ENCODE measurements at places on chromosomes 16 and 17.

DNA sequence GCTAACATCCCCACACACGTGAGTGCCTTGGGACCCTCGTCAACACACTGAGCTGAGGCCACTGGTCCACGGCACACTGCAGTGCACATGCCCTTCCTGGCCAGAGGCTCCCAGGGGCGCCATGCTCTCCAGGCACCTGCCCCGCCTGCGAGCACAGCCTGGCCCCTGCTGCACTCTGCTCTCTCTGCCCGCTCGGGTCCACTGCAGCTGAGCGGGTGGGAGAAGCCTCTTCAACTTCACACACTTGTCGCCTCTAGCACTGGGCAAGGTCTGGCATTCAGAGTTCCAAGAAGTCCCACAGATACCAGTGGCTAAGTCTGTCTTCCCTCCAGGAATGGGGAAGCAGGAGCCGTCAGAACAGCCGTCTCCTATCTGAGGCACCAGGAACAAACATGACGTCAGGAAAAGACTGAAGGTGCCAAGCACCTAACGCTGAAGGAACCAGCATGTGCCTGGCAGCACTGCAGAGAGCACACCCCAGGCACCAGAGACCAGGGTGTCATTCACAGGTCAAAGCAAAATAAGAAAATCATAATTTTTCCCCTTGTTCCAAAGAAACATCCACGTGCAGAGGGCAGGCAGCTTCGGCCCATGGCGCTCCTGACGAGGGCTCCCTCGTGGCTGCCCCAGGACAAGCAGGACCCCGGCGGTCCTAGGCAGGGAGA, 82.9 kb downstream of the ZNF778 start:
- H3K36me3 ChIP-seq = peaks cover 15% of the 10 kb centered on the region
- H3K27me3 ChIP-seq = no peaks in the 10 kb centered on the region
- no peak for DNase-seq
- H3K4me1 ChIP-seq = peaks cover 36% of the 10 kb centered on the region
- peak overlapping the region; percentile 86 for H3K27ac ChIP-seq
- peak overlapping the region; percentile 39 for H3K4me3 ChIP-seq

- peaks cover 31% of the 10 kb centered on the region for H3K36me3 ChIP-seq
- H3K27me3 ChIP-seq = no peaks in the 10 kb centered on the region
- H3K4me1 ChIP-seq = no peaks in the 10 kb centered on the region
- no peak overlapping the region for H3K4me3 ChIP-seq
- DNase-seq = no peak
Measured at GRCh38 chr17:4177806-4178205, 34.8 kb downstream of the CYB5D2 start.

DNA sequence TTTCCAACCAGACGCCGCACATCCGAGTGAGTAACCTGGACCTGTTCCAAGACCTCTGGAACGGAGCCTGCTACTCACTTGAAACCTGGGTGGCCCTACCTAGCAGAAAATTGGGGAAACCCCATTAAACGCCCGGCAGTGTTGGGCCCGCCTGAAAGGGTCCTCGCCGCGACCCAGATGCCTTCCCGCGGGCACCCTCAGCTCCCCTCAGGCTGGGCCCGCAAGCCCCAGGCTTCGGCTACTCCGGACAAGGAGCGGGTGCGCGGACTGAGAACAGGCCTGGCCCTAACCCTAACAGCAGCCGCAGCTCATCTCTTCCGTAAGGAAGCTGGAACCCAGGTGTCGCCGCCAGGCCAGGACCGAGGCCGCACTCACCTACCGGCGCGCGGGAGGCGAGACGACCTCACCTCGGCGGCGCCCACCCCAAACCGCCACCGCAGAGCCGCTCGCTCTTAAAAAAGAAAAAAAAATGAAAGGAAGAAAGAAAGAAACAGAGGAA, 344 bp downstream of the PSME3IP1 start:
- DNase-seq = no peak
- peak overlapping the region; percentile 99 for H3K4me3 ChIP-seq
- peaks cover 25% of the 10 kb centered on the region for H3K4me1 ChIP-seq
- no peaks in the 10 kb centered on the region for H3K27me3 ChIP-seq

- no peaks in the 10 kb centered on the region for H3K27me3 ChIP-seq
- H3K4me1 ChIP-seq = peaks cover 32% of the 10 kb centered on the region
- no peaks in the 10 kb centered on the region for H3K36me3 ChIP-seq
- H3K27ac ChIP-seq = no peak overlapping the region
- DNase-seq = no peak
Measured at GRCh38 chr17:72599891-72600290, 479.1 kb downstream of the SOX9 start.

- peaks cover 15% of the 10 kb centered on the region for H3K36me3 ChIP-seq
- no peak for DNase-seq
- peak overlapping the region; percentile 98 for H3K27ac ChIP-seq
- peaks cover 15% of the 10 kb centered on the region for H3K27me3 ChIP-seq
- H3K4me1 ChIP-seq = peaks cover 32% of the 10 kb centered on the region
- H3K4me3 ChIP-seq = peak overlapping the region; percentile 89
Measured at GRCh38 chr17:72588561-72588960, 467.7 kb downstream of the SOX9 start.

- no peaks in the 10 kb centered on the region for H3K36me3 ChIP-seq
- no peak overlapping the region for H3K27ac ChIP-seq
- no peak overlapping the region for H3K4me3 ChIP-seq
Measured at GRCh38 chr17:55683550-55684315, 38.9 kb downstream of the TMEM100 start.

GRCh38 chr17:41678907-41679739, 9.6 kb upstream of the EIF1 start:
- no peaks in the 10 kb centered on the region for H3K27me3 ChIP-seq
- H3K27ac ChIP-seq = peak overlapping the region; percentile 79
- H3K4me1 ChIP-seq = peaks cover 33% of the 10 kb centered on the region
- no peak for DNase-seq
- H3K36me3 ChIP-seq = peaks cover 4% of the 10 kb centered on the region
- peak overlapping the region; percentile 40 for H3K4me3 ChIP-seq

DNA sequence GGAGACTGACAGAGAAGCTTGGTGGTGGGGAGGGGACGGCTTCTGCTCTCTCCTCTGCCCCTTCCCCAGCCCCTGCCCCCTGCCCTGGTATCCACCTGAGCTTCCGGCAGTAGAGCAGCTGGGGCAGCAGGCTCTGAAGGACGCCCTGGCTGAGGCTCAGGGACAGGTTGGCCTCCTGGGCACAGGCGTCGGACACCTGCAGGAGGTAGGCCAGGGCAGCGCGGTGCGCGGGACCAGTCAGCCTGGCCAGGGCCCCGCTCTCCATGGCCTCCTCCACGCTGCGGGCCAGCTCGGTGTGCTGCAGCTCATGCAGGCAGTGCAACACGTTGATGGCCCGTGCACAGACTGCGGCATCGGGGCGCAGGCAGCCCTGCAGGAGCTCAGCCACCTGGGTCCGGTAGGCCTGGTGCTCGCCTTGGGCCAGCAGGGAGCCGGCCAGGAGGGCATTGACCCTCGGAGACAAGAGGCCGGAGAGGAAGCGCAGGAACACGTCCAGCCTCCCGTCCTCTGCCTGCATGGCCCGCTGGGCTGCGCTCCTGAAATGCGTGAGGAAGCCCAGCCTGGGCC, 14.2 kb downstream of the NLRC3 start:
- no peaks in the 10 kb centered on the region for H3K36me3 ChIP-seq
- no peak overlapping the region for H3K4me3 ChIP-seq
- H3K27ac ChIP-seq = no peak overlapping the region
- H3K27me3 ChIP-seq = no peaks in the 10 kb centered on the region
- DNase-seq = no peak
